ENCODE measurements at places on chromosomes 2 and 18. TPM values are rescaled to one million over a fixed set of nuclear protein-coding genes. Genes with fewer than 3 reads are reported as not detected.
A peak's percentile ranks its signal among the peaks of the same experiment; 100 is the strongest.

The MOGAT1 gene
- total RNA-seq: 0.24 TPM

- DNase-seq: peak; percentile 35
Measured at GRCh38 chr18:46053368-46054095, 18.5 kb downstream of the PSTPIP2 start.

The SPATA3 gene
- not detected for total RNA-seq

GRCh38 chr2:210287301-210287700 is 27.7 kb downstream of the MYL1 start:
- DNase-seq: no peak
